Activated CD4-positive, alpha-beta T cell treated with anti-CD3 and anti-CD28 coated beads for 4 hours (primary cell): ENCODE measurements at places on chromosomes 12 and 14.

DNA sequence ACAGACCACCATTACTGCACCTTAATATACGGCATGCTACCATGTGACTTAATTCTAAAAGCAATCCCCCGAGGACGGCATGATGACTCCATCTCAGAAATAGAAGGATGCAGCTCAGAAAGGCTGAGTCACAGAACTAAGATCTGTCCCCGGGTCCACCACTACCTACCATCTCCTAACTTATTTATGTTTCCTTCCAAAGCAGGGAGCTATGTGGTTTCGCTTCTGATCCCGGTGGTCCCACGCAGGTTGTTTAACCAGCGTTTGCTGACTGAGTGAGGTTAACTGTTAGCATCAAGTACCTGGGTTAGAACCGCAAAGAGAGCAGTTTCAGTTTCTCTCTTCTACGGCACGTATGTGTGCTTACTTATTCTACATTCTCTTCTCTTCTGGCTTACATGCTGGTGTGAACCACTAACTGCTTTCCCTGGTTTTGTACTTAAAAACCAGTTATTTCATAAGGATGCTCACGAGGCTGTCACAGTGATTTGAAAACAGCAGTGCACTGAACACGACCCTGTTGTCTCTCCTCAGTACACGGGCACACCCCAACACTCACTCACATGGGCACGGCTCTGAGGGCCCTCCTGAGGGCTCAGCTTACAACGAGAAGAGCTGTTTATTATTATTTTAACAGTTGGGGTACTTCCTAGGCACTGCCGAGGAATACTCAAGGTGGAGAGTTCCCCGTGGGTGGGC is 66.7 kb downstream of the CCDC88C start:
- DNase-seq, result peak; percentile 64

- DNase-seq, result no peak
Measured at GRCh38 chr12:49055092-49055491, 5.5 kb downstream of the KMT2D start.

DNA sequence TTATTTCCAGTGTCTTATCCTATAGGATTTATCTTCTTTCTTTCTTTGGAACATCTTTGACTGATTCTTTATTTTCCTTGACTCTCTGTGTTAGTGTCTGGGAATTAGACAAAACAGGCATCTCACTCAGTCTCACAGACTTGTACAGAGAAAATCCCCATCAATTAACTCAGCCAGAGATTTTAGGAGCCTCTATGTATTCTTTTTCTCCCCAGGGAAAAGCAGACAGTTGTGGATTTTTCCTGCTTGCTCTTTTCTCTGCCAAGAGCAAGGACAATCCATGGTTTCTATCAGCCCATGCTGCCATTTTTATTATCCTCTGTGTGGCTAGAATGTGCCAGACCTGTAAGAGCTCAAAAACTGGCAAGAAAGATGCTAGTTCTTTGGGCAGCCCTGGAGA is 595.1 kb downstream of the SNAPC1 start:
- no peak for DNase-seq

DNA sequence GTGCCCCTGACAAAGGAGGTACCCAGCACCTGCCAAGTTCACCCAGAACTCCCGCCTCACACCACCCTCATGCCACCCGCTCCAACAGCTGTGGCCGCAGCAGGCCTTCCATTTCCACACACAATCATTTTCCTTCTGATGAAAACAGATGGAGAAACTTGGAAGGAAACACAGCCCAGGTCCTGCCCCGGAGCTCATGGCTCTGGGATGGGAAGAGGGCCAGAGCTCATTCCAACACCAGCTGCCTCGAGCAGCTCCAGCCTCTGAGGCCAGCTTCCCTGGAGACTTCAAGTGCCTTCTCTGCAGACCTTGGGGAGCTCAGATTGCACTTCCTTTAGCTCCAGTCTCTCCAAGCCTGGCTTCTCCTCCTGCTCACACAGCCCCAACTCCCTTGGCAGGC is 55.1 kb upstream of the CMKLR1 start:
- no peak for DNase-seq

DNA sequence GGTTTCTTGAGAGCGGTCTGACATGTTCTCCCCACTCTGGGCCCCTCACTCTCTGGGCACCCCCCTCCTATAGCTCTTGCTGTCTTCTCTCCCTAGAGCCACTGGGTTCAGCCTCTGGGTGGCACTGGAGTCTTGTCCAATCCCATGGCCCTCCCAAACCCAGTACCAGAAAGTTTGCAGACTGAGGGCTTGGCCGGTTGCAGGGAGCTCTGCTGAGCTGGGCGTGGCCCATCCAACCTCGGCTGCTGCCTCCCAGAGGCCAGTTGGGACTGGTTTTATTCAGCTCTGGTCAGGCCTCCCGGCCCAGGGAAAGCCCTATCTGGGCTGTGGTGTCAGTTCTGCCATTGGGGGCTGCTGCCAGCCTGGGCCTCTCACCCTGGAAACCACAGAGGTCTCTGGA is 37.9 kb downstream of the ISCA2 start:
- no peak for DNase-seq

DNA sequence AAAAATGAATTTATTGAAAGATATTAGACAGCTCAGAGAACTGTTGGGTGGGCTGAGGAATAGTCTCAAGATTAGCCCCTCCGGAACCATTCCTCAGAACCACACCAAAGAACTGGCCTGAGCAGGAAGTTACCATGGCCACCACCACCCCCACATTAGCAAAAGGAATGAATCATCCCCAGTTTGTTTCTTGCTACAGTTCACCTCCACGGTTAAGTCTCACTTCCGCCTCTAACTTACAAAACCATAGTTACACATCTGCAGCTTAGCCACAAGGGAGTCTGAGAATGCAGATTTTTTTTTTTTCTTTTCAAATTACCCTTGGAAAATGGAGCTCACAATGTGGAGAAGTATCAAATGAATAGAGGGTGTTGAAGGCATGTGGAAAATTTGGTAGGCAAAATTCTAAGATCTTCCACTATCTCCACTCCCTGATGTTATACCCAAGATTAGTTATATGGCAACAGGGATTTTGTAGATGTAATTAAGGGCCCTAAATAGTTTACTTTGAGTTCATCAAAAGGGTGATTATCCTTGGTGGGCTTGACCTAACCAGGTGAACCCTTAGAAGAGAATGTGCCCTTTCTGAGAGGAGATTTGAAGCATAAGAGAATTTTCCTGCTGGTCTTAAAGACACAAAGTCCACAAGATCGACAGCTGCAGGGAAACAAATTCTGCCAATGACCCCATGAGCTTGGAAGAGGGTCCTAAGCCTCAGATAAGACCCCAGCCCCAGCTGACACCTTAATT is 129.8 kb upstream of the KRR1 start:
- DNase-seq, result peak; percentile 16

DNA sequence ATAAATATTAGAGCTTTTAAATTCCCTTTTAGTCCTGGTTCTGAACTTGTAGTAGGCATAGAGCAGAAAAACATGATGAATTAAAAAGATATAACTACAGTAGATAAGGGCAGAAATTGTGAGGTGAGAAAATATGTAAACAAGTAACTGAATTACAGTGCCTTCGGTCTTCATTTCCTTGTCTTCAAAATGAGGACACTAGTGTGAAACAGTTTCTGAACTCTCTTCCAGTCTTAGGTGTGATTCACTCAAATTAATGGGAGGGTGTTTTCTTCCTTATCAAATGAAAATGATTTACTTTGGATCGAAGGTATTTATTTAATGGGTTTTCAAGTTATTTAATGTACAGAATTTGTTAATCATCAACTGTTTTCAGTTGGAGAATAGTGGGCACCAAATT is 1.5 kb downstream of the FGD4 start:
- no peak for DNase-seq

GRCh38 chr14:81433378-81433777 is 33.3 kb upstream of the STON2 start:
- DNase-seq, result no peak
